ENCODE measurements at places on chromosomes 1 and 21. TPM values are rescaled to one million over a fixed set of nuclear protein-coding genes. Genes with fewer than 3 reads are reported as not detected.
A peak's percentile ranks its signal among the peaks of the same experiment; 100 is the strongest.

GRCh38 chr1:223133306-223133823, 9.7 kb downstream of the TLR5 start:
- no peak for DNase-seq

The TBX15 gene
- 0.03 TPM for total RNA-seq

The NUCKS1 gene
- 41.9 TPM for total RNA-seq

GRCh38 chr1:29896300-29896699, 660.0 kb downstream of the PTPRU start:
- DNase-seq: no peak

The KRTAP13-2 gene
- not detected for total RNA-seq

The HP1BP3 gene
- 199 TPM for total RNA-seq

The FCRL4 gene
- not detected for total RNA-seq

DNA sequence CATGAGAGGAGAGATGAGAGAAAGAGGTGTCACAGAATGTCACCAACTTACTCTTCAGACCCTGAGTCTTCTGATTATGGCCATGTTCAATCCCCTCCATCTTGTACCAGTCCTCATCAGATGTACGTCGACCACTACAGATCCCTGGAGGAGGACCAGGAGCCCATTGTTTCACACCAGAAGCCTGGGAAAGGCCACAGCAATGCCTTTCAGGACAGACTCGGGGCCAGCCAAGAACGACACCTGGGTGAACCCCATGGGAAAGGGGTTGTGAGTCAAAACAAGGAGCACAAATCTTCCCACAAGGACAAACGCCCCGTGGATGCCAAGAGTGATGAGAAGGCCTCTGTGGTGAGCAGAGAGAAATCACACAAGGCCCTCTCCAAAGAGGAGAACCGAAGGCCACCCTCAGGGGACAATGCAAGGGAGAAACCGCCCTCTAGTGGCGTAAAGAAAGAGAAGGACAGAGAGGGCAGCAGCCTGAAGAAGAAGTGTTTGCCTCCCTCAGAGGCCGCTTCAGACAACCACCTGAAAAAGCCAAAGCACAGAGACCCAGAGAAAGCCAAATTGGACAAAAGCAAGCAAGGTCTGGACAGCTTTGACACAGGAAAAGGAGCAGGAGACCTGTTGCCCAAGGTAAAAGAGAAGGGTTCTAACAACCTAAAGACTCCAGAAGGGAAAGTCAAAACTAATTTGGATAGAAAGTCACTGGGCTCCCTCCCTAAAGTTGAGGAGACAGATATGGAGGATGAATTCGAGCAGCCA, 8.0 kb downstream of the ELOA start:
- peak; percentile 71 for DNase-seq

DNA sequence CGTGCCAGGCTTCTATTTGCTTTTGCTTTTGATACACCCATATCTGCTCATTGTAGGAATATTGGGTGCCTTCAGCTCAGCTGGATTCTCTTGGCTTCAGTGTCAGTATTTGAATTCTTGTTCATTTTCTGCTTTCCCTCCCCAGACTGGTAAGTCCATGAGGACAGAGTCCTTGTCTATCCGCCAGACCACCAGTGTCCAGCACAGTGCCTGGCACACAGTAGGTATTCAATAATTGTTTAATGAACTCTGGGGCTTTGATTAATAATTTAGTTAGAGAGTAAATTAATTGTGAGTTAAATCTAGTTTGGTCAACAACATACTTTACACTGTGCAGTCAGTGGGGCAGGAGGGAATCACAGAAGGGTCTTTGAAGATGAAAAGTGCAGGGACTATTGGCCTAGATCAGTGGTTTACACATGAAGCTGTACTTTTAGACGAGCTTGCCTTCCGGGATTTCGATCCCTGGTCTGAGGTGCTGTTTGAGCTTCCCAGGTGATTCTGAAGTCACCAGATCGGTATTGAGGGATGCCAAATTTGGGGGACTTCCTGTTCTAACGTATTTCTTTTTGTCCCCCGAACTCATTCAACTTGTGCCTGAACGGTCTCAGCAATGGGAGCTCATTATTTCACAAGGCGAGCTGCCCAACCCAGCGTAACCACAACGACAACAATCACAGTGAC, 119.1 kb upstream of the JUN start:
- DNase-seq: no peak

DNA sequence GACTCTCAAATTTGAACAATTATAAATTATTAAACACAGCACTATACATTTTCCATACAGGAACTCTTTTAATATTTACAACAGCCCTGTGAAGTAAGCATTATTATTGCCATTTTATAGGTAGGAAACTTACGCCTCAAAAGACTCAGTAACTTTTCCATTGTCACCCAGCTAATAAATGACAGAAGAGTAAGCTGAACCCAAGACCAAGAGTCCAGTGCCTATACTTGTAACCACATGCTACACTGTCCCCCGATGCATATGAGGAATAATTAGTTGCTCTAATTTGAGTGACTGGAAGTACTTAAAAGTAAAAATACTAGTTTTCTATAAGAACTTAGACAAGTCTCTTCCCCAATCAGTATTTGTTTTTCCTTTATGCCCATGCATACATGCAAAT, 88.5 kb downstream of the PTPN14 start:
- no peak for DNase-seq

DNA sequence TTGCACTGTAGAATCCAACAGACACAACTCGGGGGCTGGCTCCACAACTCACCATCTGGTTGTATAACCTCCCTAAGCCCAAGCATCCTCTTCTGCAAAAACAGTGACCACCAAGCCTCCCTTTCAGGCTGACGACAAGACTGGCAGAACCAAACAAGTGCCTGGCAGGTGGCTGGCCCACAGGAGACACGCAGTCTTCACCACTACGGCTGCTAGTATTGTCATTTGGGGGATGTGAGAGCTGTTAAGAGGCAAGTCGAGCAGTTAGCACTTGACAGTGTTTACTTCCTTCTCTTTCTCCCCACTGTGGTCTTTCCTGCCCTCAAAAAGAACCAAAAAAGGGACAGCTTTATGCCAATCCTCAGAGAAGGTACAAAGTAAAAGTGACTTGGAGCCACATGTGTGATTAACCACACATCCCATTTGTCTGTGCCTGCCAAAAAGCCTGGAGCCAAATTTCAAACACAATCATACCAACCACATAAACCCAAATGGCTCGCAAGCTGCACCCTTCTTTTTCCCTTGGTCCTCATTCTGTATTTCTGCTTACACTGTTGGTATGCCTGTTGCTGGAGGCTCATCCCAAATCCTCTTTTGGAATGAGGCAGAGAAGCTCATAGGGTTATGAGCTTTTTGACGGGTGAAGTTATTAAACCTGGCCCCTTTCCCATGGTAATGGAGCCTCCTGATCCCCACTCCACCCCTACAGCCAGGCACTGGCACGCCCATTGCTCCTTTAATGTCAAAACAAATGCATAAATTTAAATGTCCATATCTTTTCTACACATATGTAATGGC, 94.1 kb downstream of the TGFBR3 start:
- DNase-seq: no peak

The PLPPR5 gene
- total RNA-seq: not detected

- peak; percentile 7 for DNase-seq
Observed at GRCh38 chr1:235758931-235759330, 107.8 kb downstream of the LYST start.

GRCh38 chr1:218852527-218852926, 321.2 kb upstream of the LYPLAL1 start:
- DNase-seq: no peak

DNA sequence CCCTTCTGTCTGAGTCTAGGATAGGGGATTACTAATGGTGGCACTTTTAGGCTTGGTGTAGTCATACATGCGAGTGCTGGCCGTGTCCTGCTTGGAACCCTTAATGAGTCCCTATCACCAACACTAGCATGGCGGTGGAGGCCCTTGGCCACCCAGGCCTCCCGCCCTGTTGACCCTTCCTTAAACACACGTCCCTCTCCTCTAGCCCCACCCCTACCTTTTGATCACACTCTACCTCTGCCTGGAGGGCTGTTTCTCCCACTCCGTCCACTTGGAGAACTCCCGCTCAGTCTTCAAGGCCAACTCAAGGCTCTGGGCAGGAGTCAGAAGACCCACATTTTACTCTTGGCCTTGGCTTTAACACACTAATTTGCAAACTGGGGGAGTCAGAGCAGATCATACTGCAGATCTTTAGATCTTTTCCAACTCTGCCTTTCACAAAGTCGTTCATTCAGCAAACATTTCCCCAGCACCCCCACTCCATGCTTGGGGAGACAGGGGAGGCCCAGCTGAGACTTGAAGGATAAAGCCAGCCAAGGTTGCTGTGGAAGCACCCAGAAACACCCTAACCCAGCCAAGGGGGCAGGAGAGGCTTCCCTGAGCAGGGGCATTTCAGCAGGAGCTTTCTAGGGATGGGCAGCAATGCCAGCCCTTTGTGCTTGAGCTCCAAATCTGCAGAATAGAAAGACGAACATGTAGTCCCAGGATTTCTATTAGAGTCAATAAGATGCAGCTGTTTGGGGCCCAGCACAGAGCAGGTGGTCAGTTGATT, 1.9 kb downstream of the PODN start:
- no peak for DNase-seq

The AJAP1 gene
- not detected for total RNA-seq

DNA sequence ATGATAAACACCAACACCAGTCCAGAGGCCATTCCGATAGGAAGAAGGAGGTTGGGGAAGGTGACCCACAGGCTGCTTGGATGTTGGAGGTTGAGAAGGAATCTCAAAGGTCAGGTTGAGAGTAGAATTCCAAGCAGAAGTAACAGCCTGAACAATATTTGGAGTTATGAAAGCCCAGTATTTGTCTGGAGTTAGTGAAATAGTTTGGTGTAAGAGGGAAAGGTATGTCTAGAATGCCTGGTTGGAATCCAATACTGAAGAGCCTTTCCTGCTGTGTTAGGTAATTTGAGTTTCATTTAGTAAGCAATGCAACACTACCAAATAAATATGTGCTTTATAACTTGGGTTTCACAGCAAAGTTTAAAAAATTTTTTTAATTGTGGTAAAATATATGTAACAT, 70.5 kb upstream of the MCOLN3 start:
- DNase-seq: no peak

The NBPF15 gene
- total RNA-seq: 14.2 TPM

DNA sequence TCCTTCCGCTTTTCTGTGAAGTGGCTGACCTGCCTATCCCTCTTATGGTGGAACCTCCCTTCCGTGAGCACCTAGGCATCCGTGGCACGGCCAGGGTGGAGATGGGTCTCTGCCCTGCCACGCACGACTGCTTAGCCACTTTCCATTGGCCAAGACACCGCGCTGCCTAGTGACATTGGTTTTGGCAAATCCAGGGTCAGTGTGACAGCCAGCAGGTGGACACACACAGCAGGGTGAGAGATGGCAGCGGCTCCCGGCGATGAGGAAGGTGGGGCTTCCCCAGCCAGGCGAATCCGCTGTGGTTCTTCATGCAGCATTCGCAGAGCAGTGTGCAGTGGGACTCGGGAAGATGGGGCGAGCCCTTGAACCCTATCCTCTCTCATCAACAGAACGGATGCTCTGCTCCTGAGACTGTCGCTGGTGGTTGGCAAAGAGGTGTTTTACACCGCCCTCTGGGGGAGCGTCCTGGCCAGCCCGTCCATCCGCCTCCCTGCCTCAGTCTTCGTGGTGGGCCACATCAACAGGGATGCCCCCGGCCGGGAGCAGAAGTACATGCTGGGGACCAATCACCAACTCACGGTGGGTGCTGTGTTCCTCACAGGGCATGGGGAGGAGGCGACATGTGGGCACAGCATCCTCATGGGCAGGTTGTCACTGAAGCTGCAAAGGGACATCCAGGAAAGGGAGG, 51.8 kb downstream of the DOP1B start:
- DNase-seq: no peak

GRCh38 chr1:153651771-153652170, 6.7 kb upstream of the SNAPIN start:
- no peak for DNase-seq

DNA sequence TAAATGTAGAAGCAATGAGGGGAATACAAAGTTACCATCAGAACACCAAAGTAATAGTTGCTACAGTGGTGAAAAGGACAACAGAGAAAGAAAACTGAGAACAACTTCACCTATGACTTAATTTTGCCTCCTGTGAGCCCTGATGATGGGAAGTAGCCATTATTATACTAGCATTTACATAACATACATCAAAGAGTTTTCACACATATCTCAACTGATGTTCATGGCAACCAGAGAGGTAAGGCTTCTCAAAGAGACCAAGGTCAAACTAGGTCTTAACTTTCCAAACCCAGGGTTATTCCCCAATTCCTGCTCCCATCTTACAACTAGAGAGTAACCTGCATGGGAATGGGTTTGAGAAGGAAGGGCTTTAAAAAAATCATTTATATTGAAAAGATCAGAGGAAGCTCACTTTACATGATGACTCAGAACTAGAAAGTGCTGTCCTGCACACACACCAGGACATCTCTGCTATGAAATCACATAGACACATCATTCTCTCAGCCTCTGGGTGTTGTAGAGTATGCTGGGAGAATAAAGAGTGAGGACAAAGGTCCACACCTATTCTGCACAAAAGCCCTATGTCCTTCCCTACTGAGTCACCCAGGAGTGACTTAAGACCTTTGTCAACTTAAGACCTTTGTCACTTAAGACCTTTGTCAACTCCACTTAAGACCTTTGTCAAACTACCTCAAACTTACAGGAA, 179.7 kb downstream of the TNFSF18 start:
- DNase-seq: peak; percentile 37

GRCh38 chr1:33237579-33237978, 18.7 kb upstream of the ZNF362 start:
- DNase-seq: no peak

The C1orf94 gene
- total RNA-seq: not detected

GRCh38 chr1:157403203-157403602, 149.1 kb downstream of the FCRL5 start:
- peak; percentile 35 for DNase-seq

- peak; percentile 80 for DNase-seq
Observed at GRCh38 chr21:41768437-41769042, 1.7 kb upstream of the RIPK4 start.

DNA sequence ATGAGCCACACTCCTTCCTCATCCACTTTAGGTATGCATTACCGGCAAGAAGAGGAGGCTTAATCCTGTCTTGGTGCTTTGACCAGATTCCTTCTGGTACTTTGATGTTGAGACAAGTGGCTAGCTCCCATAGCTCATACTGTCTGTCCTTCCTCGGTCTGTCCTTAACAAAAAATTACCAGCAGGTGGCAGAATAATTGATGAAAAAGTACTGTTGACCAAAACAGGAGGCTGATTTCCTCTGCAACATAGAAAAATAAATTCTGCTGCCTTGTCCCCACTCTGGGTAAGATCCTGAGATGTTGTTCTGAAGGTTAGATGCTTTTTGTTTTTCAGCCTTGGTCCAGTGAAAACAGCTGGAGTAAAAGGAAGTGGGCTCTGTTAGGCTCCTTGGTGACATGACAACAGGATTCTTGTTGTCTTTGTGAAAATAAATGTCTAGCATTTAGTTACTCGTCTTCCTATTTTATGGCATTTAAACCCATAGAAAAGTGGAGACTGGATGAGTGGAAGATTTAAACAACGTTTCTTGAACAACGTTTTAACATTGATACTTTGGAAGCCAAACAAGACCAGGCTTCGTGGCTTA, 11.2 kb upstream of the HJV start:
- DNase-seq: peak; percentile 68

GRCh38 chr1:202725526-202725925, 15.3 kb upstream of the SYT2 start:
- DNase-seq: no peak

All from HT-29 (cell line).